Stimulated activated CD4-positive, alpha-beta T cell treated with anti-CD3 and anti-CD28 coated beads, Interleukin-15, amount 100 ng/mL, for 24 hours (primary cell): ENCODE measurements at places on chromosomes 3 and 15.

- DNase-seq: no peak
Measured at GRCh38 chr15:97874139-97874538, 86.4 kb upstream of the ARRDC4 start.

DNA sequence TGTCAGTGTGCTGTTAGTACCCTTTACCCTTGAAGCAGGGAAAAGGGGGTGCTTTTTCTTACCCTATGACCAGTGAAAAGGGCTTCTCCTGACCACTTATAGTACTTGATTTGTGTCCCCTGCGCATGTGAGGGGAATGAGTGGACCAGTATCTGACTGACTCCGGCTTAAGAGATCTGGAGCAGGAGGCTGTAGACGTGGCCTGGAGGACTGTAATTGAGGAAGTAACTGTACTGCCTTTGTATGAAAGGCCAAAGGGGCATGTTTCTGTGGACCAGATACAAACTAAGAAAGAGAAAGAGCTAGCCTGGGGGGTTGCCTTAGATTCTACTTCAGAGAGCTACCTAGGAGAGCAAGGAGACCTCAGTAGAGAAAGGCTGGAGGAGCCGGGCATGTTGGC is 89.9 kb upstream of the TBL1XR1 start:
- no peak for DNase-seq

- DNase-seq: peak; percentile 71
Measured at GRCh38 chr3:50652709-50653108, 22.0 kb upstream of the DOCK3 start.

- no peak for DNase-seq
Measured at GRCh38 chr3:61985020-61985419, 388.3 kb downstream of the FEZF2 start.

GRCh38 chr15:34456658-34457057 is 19.1 kb upstream of the GOLGA8A start:
- DNase-seq: no peak

DNA sequence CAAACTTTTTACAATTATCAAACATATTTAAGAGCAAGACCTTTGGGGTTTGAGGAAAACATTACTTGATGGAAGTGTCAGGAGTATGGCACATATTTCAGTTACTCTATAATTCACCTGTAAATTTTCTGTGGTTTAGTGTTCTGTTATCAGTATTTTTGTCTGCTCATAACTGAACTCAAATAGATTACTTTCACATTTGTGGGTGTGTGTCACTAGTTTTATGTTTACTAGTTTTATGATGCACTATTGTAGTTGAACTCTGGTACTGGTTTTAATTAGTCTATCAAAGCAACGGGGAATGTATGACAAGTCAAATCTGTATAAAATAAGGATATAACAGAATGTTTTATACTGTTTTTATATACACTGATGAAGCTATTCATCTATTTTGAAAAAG is 27.2 kb downstream of the OXSM start:
- no peak for DNase-seq

DNA sequence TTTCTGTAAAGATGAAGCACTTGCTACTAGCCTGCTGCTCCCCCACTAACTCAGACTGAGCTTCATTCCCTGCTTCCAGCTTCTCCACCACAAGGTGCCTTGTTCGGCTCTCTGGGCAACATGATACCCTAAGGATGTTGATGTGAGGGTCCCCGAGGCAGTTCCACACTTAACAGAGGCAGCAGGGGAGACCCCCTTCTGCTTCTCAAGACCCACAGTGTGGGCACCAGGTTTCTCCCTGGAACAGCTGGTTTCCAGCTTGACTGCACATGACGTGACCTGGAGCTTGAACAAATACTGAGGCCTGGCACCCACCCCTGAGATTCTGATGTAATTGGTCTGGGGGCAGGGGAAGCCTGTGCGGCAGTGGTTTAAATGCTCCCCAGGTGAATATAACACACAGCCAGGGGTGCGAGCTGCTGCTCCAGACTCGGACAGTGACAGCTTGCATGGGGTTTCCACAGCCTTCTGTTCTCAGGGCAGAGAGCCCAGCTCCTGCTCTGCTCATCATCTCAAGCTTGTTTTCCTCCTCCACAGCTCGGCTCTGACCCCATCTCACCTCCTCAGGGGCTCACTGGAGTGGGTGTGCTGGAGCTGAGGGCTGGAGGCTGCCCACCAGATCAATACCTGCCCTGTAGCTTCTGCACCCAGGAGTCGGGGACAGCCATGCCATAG is 95.0 kb upstream of the HACD2 start:
- no peak for DNase-seq

GRCh38 chr3:77513542-77513941 is 473.6 kb downstream of the ROBO2 start:
- DNase-seq: no peak
